ENCODE measurements at places on chromosomes 5 and 9.
A peak's percentile ranks its signal among the peaks of the same experiment; 100 is the strongest.

DNA sequence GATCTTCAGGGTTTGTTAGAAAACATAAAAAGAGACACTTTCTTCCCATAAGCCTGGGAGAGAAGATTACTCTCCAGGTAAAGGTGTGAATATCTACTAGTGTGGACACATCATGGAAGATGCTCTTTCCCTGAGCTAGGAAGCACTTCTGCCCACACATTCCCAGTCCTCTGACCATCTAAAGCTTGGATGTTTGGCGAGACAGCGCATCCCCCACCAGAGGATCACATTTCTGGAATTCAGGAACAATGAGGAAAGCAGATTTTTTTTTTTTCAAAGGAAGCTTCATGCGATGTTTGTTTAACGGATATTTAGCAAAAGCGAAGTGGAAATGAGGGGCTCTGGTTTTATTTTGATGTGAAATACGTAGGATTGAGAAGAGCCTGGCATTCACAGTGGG lies 6.2 kb downstream of the SVEP1 start:
- DNase-seq = no peak

GRCh38 chr9:131874916-131875670 lies 135.2 kb upstream of the RAPGEF1 start:
- DNase-seq = no peak

GRCh38 chr5:40505031-40505430 lies 174.7 kb upstream of the PTGER4 start:
- no peak for DNase-seq

GRCh38 chr5:167317884-167318283 lies 973.6 kb upstream of the WWC1 start:
- no peak for DNase-seq

DNA sequence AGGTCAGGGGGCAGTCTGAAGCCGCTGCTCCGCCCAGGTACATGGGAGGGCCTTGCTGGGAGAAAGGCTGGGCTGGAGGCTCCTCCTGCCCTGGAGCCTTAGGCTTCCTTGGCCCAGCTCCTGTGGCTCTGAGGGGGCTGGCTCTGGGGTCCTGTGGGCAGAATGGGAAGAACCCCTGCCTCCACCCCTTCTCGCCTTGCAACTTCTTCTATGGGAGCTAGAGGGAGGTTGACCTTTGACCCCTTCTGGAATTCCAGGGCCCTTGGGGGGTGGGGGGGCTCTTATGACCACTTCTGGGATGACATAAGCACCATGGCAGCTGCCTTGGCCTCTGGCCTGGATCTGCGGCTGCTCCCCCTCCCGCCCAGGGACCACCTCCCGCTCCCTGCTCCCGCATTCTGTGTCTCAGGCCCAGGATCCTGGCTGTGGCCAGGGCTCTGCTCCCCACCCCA lies 32.2 kb downstream of the IER5L start:
- no peak for DNase-seq

- no peak for DNase-seq
Measured at GRCh38 chr5:174547814-174548213, 176.6 kb upstream of the MSX2 start.

DNA sequence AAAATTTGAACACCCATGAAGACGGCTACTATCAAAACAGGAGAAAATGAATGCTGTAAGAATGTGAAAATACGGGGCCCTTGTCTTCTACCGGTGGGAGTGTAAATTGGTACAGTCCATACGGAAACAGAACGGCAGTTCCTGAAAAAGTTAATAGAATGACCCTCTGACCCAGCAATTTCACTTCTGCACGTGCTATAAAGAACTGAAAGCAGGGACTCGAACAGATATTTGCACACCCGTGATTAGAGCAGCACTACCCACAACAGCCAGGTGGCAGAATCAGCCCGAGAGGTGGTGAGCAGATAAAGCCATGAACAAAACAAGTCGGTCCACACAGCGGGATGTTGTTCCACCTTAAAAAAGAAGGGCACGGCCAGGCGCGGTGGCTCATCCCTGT lies 22.6 kb upstream of the SLC12A7 start:
- peak; percentile 9 for DNase-seq

DNA sequence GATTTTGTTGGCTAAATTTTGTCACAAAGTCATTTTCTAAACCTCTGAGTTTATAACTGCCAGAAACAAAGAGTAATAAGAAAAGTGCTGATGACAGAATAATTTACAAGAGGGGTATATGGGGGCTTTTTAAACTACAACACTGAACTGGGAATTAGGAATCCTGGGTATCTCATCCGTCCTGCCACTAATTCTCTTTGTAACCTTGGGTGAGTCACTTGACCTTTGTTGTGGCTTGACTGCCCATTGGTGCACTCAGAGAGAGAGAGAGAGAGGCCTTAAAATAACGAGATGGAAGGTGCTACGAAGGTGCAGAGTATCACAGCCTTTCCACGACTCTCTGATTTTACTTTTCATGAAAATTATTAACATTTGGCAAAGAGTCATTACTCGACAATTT lies 130.3 kb upstream of the CNTLN start:
- no peak for DNase-seq

- DNase-seq = no peak
Measured at GRCh38 chr9:134458207-134459108, 132.2 kb downstream of the RXRA start.
